Stimulated activated CD4-positive, alpha-beta T cell treated with anti-CD3 and anti-CD28 coated beads, Interleukin-4, amount 100 ng/mL, for 48 hours (primary cell): ENCODE measurements at places on chromosomes 1 and 21.
A peak's percentile ranks its signal among the peaks of the same experiment; 100 is the strongest.

- DNase-seq = no peak
Observed at GRCh38 chr1:79037085-79037484, 30.6 kb upstream of the ADGRL4 start.

- no peak for DNase-seq
Observed at GRCh38 chr1:158126425-158126824, 54.3 kb upstream of the CD1D start.

GRCh38 chr1:70005386-70006034, 199.9 kb downstream of the LRRC40 start:
- DNase-seq = no peak

- DNase-seq = peak; percentile 38
Observed at GRCh38 chr1:78619803-78620579, at the start of gene IFI44L. IFI44L (plus strand) TSS chr1:78620448; CDS start chr1:78627916, 7,468 bp downstream.

DNA sequence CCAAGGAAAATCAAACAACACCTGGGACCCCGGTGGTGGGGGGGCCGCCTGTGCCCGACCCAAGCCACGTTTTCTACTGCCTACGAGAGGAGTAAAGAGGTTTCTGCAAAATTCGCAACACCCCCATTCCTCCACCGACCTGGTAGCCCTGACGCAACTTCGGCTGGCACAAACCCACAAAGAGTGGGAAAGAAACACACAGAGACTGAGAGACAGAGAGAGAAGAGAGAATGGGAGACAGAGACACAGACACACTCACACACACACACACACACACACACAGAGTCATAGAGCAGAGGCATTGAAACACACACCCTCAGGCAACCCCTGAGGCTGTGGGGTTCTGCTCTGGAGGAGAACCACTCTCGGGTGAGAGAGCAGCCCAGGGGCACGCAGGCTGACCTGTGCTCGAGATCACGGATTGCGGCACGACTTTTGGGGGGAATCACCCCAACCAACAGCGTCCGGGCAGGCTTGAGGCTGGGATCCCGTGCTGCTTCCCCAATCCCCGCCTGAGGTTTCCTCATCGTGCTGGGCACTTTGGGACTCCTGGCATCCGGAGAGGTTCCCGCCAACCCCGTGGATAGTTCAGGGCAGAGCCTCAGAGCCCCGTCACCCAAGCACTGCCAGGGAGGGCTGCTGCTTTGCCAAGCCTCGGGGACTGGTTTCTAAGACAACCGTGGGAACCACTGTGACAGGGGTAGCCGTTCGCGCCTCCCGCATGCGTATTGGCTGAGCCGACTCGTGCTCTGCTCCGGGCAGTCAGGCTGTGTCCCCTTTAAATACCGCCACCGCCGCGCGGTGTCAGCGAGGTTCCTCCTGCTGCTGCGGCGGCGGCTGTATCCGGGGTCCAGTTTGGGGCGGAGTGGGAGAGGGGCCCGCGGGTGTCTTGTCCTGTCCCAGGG, 682.4 kb upstream of the TPTE start:
- no peak for DNase-seq
